ENCODE measurements at places on chromosomes 16 and 17. TPM values are rescaled to one million over a fixed set of nuclear protein-coding genes. Genes with fewer than 3 reads are reported as not detected.

Gene GRIN2A
- not detected for total RNA-seq

Gene KRT9
- not detected for total RNA-seq

Gene LRRC37A
- total RNA-seq, result 2.6 TPM

Gene CHAD
- total RNA-seq, result not detected

Gene SLC22A31
- total RNA-seq, result 8.6 TPM

Gene CEP295NL
- total RNA-seq, result 0.89 TPM

Gene C1QTNF8
- total RNA-seq, result not detected

Gene MAP2K6
- total RNA-seq, result 0.37 TPM

Gene NEUROD2
- not detected for total RNA-seq

Gene CCL4L2
- total RNA-seq, result not detected

Gene HID1
- total RNA-seq, result 0.30 TPM

Gene SLC47A1
- total RNA-seq, result not detected

Gene CLEC18C
- 0.23 TPM for total RNA-seq

Gene NPIPB6
- 1.5 TPM for total RNA-seq

Gene IL17C
- not detected for total RNA-seq
